ENCODE measurements at places on chromosomes 5 and 9.

DNA sequence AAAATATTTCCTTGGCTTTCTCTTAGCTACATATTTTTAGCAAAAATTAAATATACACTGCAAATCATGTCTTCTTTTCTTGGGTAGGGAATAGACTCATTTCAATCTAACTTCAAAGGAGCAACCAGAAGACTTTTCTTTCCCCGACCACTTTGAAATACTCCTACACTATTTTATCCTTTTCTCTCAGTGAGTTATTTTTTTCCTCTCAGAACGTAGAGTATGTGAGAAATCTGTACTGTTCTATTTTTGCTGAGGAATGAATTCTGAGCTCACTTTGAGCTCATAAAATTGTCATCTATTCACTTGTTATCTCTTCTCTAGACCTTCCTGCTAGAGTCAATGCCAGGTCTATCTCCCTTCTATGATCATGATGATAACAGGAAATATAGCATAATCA lies 22.2 kb upstream of the DAPK1 start:
- no peak for DNase-seq

DNA sequence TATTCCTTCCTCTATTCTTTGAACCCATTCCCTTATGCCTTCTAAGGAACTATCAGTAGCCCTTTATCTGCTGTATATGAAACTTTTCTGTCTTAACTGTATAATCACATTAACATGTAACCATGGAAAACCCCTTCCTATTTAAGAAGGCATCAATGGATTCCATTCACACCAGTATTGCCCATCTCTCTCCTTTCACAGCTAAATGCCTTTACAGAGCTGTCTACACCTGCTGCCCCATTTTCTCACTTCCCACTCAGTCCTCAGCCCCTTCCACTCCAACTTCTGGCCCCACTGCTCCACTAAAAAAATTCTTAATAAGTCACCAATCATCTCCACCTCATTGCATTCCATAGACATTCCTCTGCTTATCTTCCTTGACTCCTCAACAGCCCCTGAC lies 50.8 kb downstream of the SEC61B start:
- no peak for DNase-seq

DNA sequence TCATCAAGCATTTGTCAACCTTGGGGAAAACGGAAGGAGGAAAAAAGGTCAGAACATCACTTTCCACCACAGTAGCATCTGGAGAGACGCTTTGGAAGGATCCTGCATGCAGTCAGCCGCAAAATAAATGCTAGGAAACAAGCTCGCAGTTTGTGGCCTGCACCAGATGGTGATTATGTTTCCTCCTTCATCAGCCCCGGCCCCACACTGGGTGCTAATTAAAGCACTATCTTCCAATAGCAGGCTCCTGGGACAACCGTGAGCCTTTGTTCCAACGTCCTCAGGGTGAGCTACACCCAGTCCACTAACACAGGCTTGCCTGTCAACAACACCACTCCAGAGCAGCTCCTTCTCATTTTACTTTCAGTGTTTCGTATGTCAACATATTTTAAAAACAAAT lies 64.0 kb downstream of the RNF130 start:
- DNase-seq, result no peak

DNA sequence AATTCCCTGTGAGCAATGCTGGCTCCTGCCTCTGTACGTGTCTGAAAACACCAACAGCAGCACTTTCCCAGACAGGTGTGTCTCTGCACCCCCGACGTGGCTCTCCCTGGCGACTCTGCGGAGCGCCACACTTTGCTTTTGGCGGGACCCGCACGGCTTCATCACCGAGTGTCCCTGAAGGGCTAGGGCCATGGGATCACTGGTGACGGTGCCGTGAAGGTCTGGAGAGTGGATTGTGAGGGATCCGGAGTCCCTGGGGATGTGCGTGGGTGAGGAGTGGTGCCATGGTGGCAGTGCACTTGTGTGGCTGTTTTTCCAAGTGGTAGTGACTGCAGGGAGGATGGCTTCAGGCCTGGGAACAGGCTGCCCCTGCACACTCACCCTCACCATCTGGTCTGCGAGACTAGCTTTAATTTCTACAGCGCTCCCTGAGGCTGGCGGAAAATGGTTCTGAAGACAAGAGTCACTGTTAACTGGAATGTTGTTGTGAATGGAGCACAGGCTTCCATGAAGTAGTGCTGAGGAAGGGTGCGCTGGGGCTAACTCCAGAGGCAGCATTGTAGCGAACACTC lies 3.2 kb downstream of the NKD2 start:
- no peak for DNase-seq

- no peak for DNase-seq
These were observed 85.3 kb downstream of the MVB12B start for GRCh38 chr9:126411948-126412284.

- peak; percentile 88 for DNase-seq
These were observed 96.8 kb downstream of the RAPGEF6 start for GRCh38 chr5:131538177-131538593.

DNA sequence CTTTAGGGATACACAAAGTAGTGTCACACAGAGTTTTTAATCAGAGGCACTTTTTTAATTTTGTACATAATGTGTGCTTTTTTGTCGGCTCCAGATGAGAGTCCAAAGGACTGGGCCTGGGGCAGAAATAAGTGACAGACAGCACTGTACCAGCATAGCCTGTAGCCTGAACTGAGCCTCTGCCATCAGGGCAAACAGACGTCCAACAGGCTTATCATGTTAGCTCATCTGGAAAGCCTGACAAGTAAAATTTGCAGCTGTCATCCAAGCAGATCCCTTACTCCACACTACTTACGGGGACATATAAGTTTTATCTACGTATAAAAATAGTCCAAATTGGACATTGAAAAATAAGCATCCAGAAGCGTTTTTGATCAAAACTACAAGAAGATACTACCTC lies 233.1 kb upstream of the GAS1 start:
- no peak for DNase-seq

DNA sequence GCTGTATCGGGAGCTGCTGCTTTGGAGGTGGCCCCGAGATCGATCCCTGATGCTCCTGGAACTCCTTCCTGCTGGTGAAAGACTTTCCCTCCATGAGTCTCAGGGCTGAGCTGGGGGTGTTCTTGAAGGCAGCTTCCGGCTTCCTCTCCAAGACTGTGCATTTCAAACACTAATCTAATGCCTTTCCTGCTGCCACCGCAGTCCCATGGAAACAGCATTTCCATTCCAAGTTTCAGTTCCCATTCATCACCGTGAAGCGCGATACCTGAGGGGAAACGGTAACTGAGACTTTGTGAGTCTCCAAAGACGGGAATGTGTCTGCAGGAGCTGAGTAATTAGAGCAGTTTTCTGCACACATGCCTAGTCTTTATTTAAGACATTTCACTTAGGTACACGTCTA lies 230.1 kb downstream of the PAX5 start:
- DNase-seq, result no peak

DNA sequence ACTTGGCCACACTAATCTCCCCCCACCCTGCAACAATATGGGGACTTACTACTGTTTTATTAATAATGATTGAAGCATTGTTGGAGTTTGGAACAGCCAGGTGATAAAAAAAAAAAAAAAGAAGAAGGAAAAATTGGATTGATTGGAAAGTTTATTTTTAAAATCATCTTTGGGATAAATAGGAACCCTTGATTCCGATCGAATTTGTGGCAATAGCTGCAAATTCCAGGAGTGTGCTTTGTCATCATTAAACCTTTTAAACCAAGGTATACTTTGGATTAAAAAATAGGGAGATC lies 907 bp upstream of the NR2F1 start:
- no peak for DNase-seq

DNA sequence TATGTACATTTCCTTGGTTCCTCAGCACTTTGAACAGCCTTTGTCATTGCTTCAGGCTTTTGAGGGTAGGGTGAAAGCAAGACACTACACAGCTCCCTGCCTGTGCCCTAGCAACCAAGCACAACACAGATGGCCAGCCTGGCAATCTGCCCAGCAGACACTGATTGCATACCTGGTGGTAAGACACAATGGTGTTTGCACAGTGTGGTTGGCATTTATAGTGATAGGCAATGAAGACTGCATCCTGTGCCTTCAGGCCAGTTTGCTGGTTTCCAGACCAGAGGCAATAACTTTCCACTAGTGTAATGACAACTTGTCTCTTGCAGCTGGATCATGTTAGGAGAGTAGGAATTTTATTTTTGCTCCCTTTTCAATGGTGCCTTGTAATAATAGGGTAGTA lies 144.5 kb upstream of the TNC start:
- DNase-seq, result peak; percentile 80

DNA sequence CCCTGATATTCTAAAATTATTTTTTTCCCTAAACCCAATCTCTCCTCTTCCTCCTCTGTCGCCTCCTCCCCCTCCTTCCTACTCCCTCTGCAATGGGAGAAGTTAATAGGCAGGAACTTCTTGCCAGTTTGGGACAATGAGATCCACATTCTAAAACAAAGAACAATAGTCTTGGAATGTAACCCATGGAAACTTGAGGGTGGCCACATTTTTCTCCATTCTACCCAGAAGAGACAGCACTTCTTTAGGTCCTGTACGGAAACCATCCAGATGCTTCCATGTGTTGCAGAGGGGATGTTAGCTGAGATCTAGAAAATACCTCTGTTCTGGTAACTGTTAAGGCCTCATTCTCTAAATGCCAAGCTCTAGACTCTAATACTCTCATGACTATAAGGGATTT lies 10.0 kb downstream of the SPARC start:
- DNase-seq, result no peak

DNA sequence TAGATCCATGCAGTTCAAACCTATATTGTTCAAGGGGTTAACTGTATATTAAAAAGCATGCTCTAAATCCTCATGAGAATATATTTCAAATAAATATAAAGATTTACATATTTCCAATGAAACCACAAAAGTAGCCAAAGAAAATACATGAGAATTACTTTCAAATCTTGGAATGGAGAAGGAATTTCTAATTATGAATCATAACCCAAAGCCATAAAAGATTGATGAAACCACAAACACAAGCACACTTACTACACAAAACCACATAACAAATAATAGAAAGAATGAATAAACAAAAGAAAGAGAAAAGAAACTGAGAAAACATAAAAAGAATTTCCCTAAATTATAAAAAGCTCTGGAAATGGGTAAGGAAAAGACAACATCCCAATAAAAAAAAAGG lies 16.0 kb downstream of the ERP44 start:
- peak; percentile 67 for DNase-seq

- DNase-seq, result no peak
These were observed 50.4 kb upstream of the ASS1 start for GRCh38 chr9:130394320-130394719.

DNA sequence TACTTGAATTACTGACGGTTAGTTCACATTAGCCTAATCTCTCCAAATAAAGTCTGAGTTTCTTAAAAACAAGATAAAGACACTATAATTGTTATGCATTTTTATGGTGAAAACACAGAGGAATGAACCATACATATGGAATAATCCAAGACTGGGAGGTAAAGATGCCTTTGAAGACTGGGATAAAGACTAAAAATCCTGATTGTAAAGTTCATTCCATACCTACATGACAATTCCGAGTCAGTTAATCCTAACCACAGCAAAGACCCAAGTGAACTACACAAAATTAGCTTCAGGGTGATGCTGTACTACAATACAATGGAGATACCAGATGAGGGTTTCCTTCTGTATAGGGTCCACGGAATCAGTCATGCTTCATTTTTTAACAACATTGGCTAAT lies 6.3 kb downstream of the AP3B1 start:
- peak; percentile 65 for DNase-seq

GRCh38 chr9:101465326-101465915 lies 29.8 kb upstream of the ALDOB start:
- DNase-seq, result peak; percentile 84

DNA sequence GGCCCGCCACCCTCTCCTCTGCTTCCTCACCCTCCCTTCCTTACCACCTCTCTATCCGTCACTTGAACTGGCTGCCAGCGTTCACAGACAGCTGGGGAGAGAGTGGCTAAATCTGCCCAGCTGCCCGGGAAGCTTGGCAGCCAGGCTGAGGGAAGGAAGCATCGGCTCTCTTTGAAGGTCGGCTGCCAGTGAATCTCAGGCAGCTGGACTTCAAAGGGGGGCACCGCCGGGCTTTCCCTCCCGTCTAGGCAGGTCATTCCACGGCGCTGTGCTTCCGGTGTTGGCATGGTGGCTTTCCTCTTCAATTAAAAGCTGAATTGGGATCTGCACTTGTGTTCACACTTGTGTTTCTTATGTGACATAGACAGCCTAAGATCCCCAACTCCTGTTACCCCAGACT lies 174.0 kb downstream of the GDNF start:
- DNase-seq, result no peak
